ENCODE measurements at places on chromosomes 7 and 10.

DNA sequence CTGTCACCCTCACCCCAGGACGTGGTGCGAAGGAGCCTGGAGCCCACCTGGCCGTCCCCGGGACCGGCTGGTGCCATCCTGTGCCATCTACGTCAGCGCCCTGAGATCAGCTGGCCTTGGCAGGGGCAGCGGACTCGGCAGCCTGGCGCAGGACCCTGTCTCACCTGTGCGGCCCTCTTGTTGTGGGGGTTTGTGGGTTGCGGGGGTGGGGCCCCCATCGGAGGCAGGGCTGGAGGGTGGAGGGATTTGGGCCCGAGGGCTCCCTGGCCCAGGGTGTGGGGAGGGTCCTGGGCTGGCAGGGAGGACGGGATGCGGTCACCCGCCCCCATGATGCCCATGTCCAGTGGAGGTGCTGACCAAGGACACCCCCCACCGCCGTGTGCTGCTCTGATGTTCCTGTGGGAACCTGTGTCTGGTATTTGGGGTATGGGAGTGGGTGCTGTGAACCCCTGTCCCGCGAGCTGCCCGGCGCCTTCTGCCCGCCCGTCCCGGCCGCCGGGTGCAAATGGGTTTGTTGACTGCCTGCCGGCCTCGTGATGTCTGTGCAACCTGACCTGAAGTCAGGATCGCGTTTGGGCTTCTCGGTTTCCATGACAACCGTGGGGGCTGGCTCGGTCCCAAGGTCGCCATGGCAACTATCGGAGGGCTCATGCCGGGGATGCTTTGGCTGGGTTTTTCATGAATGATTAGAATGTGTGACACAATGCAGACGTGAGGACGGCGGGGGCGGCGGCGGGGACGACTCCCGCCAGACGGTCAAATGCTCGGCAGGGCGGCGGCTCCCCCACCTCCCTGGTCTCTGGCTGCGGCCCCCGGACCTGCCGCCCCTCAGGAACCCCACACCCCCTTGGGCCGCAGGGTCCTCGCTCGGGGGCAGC is 7.3 kb downstream of the MAFK start:
- H3K27me3 ChIP-seq = no peaks in the 10 kb centered on the region
- no peaks in the 10 kb centered on the region for H3K36me3 ChIP-seq
- peak overlapping the region; percentile 90 for H3K27ac ChIP-seq
- H3K4me1 ChIP-seq = peaks cover 9% of the 10 kb centered on the region
- H3K4me3 ChIP-seq = peak overlapping the region; percentile 23

DNA sequence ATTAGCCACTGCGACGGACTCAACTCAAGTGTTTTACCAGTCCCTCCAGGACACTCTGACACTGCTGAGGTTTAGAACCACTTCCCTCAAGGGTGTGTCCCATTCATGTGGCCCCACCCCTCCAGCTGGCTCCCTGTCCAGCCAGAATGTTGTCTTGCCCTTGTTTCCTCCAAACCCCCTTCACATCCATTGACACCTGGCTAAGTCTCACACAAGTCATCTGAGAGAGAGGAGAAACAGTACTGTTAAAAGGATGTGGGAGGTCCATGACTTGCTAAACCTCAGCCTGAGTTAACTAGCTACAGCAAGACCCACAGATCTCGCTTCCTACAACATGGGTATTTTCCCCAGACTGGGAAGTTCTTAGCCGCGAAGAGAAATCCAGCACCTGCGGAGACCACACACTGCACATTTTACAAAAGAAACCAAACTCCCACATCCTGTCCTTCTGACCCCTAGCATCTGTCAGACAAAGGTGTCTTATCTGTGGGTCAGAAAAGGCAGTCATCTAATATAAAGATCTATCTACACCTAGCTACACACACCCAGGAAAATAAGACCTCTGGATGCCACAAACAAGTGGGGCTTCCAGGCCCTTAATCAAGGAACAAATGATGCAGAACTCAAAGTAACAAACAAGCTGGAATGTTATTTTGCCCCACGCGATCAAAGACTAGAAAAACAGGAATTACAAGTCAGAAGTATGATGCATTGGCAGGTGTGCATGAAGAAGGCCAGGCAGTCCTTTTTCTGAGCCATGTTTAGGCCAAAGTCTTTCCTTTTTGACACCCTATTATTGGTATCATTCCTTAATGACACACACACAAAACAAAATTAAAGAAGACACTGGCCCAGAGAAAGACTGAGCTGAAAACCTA is 13.9 kb downstream of the OSBPL3 start:
- no peak overlapping the region for H3K4me3 ChIP-seq
- peaks cover 16% of the 10 kb centered on the region for H3K4me1 ChIP-seq
- no peaks in the 10 kb centered on the region for H3K27me3 ChIP-seq
- peak overlapping the region; percentile 24 for H3K27ac ChIP-seq

- peak; percentile 69 for DNase-seq
- no peaks in the 10 kb centered on the region for H3K36me3 ChIP-seq
- H3K27me3 ChIP-seq = peaks cover 9% of the 10 kb centered on the region
- H3K27ac ChIP-seq = no peak within 1 kb of the TSS
- H3K4me3 ChIP-seq = peak within 1 kb of the TSS; percentile 51
Measured at GRCh38 chr7:95324431-95324830, at the start of gene PON1. Gene PON1, minus strand, starts transcription at chr7:95324532. Its CDS starts 57 bp downstream, at chr7:95324475.

GRCh38 chr10:120456143-120456625 is 843 bp upstream of the PLPP4 start:
- peak; percentile 52 for DNase-seq
- no peaks in the 10 kb centered on the region for H3K36me3 ChIP-seq
- H3K4me3 ChIP-seq = peak overlapping the region; percentile 68
- 0 out of 2 replicates have a peak, but pooled peaks cover 4% of the 10 kb centered on the region for H3K4me1 ChIP-seq
- H3K27ac ChIP-seq = no peak overlapping the region

DNA sequence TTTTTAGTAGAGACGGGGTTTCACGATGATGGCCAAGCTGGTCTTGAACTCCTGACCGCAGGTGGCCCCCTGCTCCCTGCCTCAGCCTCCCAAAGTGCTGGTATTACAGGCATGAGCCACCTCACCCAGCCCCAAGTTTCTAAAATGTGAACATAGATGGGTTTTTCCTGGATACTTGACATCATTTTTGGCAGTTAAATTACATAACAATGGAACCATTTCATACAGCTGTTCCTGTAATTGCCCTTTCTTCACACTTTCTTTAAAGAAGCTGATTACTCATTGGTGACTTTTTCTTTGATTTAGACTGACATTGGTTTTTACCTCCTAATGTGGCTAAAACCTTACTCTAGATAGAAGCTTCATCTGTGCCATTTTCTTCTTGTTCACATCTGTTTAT is 5.9 kb downstream of the ZKSCAN1 start:
- H3K27ac ChIP-seq = no peak overlapping the region
- H3K4me1 ChIP-seq = peaks cover 5% of the 10 kb centered on the region
- no peak overlapping the region for H3K4me3 ChIP-seq
- no peak for DNase-seq

GRCh38 chr10:114870486-114870885 is 48.9 kb downstream of the FHIP2A start:
- DNase-seq = no peak
- H3K4me3 ChIP-seq = no peak overlapping the region
- H3K27me3 ChIP-seq = no peaks in the 10 kb centered on the region
- H3K27ac ChIP-seq = no peak overlapping the region

DNA sequence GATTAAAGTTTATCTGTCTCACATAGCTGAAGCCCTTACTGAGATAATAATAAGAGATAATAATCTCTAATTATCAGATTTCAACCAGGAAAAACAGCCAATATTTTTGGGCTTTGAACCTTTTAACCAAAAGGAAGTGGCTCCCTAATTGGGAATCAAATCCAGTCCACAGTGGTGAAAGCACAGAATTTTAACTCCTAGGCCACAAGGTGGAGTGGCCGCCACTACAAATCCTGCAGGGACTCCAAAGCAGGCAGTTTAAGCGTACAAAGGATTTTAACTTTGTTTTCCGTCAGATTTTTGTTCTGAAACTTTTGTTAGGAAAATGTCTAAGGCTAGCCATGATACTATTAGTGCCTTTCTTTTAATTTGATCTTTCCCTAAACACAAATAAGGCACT is 99.6 kb upstream of the CCNY start:
- no peaks in the 10 kb centered on the region for H3K4me1 ChIP-seq
- no peak overlapping the region for H3K4me3 ChIP-seq
- no peak overlapping the region for H3K27ac ChIP-seq
- H3K36me3 ChIP-seq = no peaks in the 10 kb centered on the region

- DNase-seq = no peak
- H3K27me3 ChIP-seq = no peaks in the 10 kb centered on the region
- no peak overlapping the region for H3K4me3 ChIP-seq
- H3K27ac ChIP-seq = no peak overlapping the region
- H3K4me1 ChIP-seq = peaks cover 71% of the 10 kb centered on the region
Measured at GRCh38 chr10:32941357-32941756, 16.7 kb downstream of the ITGB1 start.

GRCh38 chr7:48094861-48095293 is 5.8 kb downstream of the UPP1 start:
- H3K4me3 ChIP-seq = no peak overlapping the region
- no peak for DNase-seq

DNA sequence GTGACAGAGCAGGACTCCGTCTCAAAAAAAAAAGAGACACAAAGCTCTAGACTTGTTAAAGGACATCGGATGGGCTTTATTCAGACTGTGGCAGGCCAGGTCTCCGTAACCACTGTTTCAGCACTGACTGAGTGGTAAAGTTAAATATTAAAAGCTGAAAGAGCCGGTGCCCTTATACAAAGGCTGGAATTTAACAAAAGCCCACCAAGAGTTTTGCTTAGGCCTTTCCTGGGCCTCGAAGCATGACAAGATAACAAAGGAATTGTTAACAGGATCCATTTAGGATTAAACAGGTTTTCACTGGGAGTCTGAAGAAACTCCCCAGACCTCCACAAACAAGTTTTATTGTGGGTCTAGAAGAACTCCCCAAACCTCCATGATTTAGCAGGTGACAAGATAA is 727.8 kb downstream of the TYW1 start:
- no peak for DNase-seq
- no peaks in the 10 kb centered on the region for H3K4me1 ChIP-seq
- no peaks in the 10 kb centered on the region for H3K27me3 ChIP-seq
- H3K36me3 ChIP-seq = no peaks in the 10 kb centered on the region
- H3K4me3 ChIP-seq = no peak overlapping the region

DNA sequence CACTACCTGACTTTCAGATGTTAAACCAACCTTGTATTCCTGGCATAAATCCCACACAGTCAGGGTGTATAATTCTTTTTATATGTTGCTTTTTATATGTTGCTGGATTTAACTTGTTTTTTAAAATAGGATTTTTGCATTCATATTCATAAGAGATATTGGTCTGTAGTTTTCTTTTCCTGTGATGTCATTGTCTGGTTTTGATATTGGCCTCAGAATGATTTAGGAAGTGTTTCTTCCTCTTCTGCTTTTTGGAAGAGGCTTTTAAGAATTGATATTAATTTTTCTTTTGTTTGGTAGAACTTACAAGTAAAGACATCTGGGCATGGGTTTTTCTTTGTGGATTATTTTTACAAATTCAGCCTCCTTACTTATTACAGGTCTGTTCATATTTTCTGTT is 93.1 kb downstream of the CARD11 start:
- 0 out of 2 replicates have a peak, but pooled peaks cover 4% of the 10 kb centered on the region for H3K36me3 ChIP-seq
- H3K4me1 ChIP-seq = peaks cover 5% of the 10 kb centered on the region
- DNase-seq = no peak
- H3K4me3 ChIP-seq = no peak overlapping the region
- H3K27me3 ChIP-seq = no peaks in the 10 kb centered on the region

DNA sequence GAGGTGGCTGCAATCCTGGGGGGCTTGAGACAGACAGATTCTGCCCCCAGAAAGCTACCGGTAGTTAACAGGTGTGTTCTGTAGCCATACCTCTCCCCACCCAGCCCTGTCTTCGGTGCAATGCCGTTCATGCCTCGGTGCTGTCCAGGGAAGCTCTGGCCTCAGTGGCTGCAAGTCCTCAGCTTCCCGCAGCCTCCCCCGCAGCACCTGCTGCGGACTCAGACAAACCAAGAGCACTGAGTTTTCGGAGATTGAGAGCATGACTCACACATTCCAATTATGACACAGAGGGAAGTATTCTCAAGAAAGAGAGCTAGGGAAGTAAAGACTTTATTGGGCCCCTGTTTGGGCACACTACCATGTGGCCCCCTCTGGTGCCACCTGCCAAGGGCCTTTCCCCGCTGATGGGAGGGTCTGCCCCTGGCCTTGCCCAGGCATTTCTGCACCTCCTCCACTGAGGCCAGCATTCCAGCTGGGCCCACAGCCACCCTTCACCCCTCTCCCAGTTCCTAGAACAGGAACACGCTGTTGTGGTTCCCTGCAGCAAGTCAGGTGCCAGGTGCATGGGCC is 30.2 kb upstream of the EZH2 start:
- H3K27me3 ChIP-seq = no peaks in the 10 kb centered on the region
- peaks cover 1% of the 10 kb centered on the region for H3K4me1 ChIP-seq
- no peak overlapping the region for H3K27ac ChIP-seq
- DNase-seq = no peak

- H3K4me1 ChIP-seq = 0 out of 2 replicates have a peak, but pooled peaks cover 4% of the 10 kb centered on the region
- H3K36me3 ChIP-seq = no peaks in the 10 kb centered on the region
- H3K27ac ChIP-seq = no peak overlapping the region
- H3K27me3 ChIP-seq = peaks cover 16% of the 10 kb centered on the region
Measured at GRCh38 chr10:43653746-43654145, 5.1 kb upstream of the ZNF32 start.

GRCh38 chr10:23100331-23101030 is 5.1 kb downstream of the MSRB2 start:
- no peak for DNase-seq
- no peaks in the 10 kb centered on the region for H3K36me3 ChIP-seq
- no peak overlapping the region for H3K27ac ChIP-seq
- H3K4me3 ChIP-seq = no peak overlapping the region
- H3K4me1 ChIP-seq = peaks cover 30% of the 10 kb centered on the region

DNA sequence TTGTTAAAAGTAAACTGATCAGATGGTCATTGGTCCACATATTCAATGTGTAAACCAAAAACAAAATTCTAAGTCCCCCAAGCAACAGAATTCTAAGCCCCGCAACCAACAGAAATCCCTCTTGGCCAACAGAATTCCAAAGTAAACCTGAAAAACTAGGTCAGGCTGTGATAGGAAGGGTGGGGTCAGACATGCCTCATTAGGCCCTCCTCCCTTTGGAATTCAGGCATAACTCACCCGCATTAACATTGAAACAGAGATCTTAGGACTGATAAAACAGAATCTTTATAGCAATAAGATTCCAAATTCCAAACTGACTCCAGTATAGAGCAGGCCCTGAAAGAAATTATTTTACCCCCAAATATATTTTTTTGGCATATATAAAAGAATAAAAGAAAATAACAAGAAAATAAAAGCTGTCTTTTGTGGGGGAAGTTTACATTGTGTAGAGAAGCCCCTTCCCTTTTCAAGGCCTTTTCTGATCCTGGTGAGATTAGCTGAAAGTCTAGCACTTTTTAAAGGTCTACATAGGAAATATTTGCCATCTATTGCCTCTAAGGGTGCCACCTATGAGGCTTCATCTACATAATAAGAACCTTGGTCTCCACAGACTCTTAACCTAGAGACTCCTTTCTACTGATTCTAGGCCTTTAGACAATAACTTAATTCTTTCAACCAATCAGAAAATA is 30.5 kb downstream of the GNAT3 start:
- peaks cover 10% of the 10 kb centered on the region for H3K4me1 ChIP-seq
- no peaks in the 10 kb centered on the region for H3K27me3 ChIP-seq
- H3K36me3 ChIP-seq = no peaks in the 10 kb centered on the region
- peak; percentile 78 for DNase-seq
- peak overlapping the region; percentile 58 for H3K27ac ChIP-seq
- H3K4me3 ChIP-seq = no peak overlapping the region
